ENCODE measurements at places on chromosomes 1 and 21.

- DNase-seq, result no peak
These were observed 37.7 kb upstream of the IGSF21 start for GRCh38 chr1:18069903-18070302.

DNA sequence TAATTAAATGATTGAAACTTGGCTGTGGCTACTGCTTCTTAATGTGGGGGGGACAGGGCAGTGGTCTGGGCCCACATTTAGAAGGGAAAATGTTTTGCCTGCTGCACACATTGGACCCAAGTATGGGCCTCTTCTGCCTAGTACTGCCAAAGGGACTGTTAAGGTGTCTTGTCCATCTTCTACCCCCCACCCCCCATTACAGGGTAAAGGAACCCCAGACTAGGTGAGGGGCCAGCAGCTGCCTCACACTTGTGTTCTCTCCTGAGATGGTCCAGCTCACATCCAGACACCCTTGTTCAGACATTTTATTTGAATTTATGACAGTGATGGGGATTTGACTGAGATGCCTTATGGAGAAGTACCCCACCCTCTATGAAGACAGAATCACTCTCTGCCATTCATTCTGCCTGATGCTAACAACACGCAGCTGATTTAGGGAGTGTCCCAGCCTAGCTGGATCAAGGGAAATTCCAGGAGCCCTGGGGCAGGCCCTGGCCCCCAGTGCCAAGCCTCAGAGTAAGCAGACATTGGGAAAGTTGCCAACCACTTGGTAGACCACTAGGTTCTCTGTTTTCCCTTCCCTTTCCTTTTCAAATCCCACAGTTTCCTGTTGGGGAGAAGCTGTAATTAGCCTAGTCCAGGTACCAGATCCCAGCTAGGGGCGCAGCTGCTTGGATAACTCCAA lies 42.1 kb downstream of the YARS1 start:
- DNase-seq, result no peak

GRCh38 chr1:20284625-20285024 lies 6.0 kb upstream of the VWA5B1 start:
- no peak for DNase-seq

DNA sequence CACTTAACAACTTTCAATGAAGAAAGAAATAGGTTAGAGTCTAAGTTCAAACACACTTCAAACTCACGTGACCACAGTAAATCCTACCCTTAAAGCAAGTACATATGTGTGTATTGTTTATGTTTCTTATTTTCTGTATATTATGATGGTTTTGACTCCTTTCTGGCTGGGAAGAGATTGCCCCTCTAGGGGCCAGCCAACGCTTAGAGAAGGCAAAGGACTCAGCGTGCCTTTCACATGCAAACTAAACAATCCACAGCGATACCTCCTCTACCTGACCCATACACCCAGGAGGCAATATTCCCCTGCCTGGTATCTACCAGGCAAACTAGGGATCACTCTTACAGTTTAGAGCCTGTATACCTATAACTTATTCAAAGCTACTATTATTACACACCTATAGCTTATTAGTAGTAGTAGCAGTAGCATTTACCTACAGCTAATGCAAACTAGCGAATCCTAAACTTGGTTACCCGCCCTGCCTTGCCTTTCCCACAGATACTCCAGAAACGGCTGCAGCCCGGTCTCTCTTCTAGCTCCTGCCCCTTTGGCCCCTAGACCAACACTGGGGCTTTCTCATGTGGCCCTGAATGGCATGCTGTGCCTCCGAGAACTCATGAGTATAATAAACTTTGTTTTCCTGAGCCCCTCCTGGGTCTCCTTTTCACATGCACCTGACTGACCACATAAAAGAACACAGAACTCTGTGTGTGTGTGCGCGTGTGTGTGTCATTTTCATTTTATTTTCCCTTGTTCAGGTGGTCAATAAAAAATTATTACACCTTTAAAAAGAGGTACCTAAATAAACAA lies 14.0 kb downstream of the NRIP1 start:
- peak; percentile 55 for DNase-seq

GRCh38 chr1:156486421-156487344 lies 13.9 kb downstream of the MEF2D start:
- no peak for DNase-seq

DNA sequence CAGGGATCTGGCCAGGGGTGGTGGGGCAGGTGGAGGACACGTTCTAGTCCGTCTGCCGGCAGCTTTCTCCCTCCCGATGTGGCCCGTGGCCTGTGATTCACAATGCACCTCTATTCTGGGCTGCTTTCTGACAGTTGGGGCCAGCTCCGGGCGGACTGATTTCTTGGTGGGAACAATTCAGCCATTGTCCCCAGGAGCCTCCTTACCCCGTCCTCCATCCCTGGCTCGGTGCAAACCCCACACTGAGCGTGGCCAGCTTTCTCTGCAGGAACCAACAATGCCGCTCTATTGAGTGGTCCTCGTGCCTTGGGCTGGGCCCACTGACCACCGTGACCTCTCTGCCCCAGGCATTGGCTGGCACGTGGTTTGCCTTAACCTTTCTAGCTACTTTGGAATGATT lies 29.7 kb downstream of the PADI2 start:
- no peak for DNase-seq

DNA sequence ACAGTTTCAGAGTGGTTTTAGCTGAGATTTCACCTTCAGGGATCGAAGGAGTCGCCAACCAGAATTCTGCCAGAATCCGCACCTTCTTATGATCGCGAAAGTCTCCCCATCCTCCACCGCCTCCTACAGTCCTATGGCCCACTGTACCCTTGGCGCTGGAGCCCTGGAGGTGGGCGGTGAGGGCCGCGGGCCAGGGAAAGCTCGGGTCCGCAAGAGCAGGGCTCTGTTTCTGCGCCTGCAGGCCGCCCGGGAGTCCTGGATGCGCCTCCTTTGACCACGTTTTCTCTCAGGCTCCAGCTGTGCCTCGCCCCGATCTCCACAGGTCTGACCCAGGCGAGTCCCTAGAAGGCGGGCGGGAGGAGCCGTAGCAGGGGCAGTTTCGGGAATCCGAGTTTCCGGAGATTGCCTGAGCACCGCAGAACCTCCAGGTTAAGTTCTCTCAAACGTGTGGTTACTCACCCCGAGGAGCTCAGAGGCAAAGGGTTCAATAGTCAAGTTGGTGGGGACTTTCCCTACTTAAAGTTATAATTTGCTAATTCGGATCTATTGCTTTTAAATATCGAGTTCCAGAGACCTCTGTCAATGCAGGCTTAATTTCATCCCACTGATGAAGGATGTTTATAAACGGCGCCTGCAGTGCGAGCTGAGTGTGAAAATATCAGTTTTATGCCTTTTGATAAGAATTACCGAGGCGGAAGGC lies 3.2 kb upstream of the LHX8 start:
- DNase-seq, result no peak

- DNase-seq, result no peak
These were observed 7.0 kb upstream of the DESI2 start for GRCh38 chr1:244645890-244646289.

GRCh38 chr1:31510304-31510703 lies 66.0 kb upstream of the TINAGL1 start:
- no peak for DNase-seq

- DNase-seq, result no peak
These were observed 26.3 kb downstream of the SYDE2 start for GRCh38 chr1:85174503-85174902.

DNA sequence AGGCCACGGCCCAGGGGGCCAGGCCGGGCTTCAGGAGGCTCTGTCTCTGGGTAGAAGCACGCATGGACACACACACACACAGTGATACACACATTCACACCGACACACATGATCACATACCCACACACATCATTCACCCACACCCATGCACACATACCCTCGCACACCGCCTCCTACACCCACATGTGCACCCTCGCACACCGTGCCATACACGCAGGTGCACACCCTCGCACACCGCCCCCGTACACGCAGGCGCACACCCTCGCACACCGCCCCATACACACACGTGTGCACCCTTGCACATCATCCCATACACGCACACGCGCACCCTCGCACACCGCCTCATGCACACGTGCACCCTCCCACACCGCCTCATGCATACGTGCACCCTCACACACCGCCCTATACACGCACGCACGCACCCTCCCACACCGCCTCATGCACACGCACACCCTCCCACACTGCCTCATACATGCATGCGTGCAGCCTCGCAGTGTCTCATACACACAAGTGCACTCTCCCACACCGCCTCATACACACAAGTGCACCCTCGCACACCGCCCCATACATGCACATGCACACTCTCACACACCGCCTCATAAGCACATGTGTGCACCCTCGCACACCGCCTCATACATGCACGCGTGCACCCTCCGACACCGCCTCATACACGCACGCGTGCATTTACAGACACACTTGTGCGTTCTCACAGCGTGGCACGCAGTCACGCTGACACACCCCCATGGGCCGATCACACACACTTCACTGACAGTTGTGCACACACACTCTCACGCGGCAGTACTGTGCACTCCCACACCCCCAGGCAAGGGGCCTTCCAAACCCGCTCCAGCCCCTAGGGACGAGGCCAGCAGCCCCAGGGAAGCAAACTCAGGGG lies 128.1 kb downstream of the SIK1 start:
- DNase-seq, result peak; percentile 68

- DNase-seq, result no peak
These were observed 17.5 kb upstream of the LAMTOR5 start for GRCh38 chr1:110424699-110425611.

DNA sequence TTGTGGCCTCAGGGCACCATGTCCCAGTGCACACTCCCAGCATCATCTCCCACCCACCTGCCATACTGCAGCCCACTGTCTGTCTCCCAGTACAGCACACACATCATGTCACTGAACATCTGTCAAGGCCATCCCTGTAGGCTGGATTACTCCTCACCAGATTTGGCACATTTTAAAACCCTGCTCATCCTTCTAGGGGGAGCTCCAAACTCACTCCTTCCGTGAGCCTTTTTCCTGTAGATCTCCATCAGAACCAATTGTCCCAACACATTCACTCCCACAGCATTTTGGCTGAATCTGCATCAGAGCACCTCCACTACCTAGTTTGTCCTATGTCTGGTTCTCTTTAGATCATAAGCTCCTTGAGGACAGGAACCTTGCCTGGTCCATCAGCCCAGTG lies 58.6 kb upstream of the GRIK3 start:
- no peak for DNase-seq

DNA sequence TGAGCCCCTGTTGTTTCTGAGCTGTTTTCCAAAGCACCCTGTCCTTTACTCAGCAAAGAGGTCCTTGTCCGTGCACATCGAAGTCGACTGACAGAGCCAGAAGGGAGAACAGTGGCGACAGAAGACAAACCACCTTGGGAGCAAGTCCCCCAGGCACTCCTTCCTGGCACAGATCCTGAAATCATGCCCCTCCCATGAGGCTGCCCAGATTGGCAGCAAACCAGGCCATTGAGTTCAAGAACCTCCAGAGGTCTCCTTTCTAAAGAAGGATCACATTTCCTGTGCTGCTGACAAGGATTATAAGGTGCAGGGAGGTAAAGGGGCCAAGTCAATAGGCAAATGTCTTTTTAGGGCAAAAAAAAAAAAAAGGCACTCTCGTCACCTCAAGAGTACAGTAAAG lies 84.7 kb upstream of the HIVEP3 start:
- DNase-seq, result no peak

GRCh38 chr1:108089477-108089876 lies 110.7 kb downstream of the SLC25A24 start:
- DNase-seq, result no peak

DNA sequence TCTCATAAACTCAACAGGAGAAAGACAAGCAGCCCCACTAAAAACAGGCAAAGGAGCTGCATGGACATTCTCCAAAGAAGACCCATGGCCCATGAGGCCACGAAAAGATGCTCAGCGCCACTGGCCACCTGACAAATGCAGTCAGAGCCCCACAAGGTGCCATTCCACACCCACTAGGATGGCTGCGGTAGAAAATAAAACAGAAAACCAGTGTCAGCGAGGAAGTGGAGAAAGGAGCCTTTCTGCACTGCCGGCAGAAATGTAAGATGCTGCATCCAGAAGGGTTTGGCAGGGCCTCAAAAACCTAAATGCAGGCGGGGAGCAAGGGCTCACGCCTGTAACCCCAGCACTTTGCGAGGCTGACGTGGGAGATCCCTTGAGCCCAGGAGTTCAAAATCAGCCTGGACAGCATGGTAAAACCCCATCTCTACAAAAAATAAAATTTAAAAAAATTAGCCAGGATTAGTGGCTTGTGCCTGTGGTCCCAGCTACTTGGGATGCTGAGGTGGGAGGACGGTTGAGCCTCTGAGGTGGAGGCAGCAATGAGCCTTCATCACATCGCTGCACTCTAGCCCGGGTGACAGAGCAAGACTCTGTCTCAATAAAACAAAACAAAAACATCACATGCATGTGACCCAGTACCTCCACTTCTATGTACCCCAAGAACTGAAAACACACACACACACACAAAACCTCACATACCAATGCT lies 4.2 kb downstream of the WNT9A start:
- peak; percentile 33 for DNase-seq

Data from spleen (tissue), 13 donors.